ENCODE measurements at places on chromosomes 5 and 9.

- DNase-seq, result no peak
Observed at GRCh38 chr9:119839888-119840287, 470.7 kb upstream of the BRINP1 start.

- no peak for DNase-seq
Observed at GRCh38 chr5:175321927-175322532, 122.0 kb downstream of the DRD1 start.

DNA sequence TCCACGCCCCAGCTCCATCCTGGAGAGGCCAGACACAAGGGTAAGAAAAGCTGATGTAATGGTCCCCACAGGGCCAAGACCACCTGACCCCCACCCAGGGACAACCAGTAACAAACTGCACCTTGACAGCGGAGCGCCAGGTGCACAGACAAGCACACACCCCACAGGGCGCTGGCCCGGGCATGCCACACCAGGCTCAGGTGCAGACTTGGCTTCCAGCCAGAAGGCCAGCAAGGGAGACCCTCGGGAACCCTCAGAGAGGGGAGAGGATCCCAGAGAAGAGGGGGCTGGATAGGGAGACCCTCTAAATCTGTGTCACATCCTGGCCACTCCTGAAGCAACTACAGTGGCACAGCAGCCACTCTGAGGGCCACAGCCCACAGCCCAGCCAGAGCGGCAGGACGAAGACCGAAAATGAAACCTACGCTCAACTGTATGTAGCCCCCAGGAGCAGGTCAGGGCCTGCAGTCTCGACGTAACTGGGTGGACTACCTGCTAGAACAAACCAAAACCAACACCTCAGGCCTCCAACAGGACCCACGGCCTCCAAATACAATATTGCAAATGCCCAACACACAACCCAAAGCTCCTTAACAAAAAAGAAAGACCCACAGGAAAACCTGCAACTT is 18.5 kb downstream of the CAMSAP1 start:
- DNase-seq, result no peak

GRCh38 chr9:78371981-78372380 is 75.1 kb downstream of the PSAT1 start:
- DNase-seq, result no peak

DNA sequence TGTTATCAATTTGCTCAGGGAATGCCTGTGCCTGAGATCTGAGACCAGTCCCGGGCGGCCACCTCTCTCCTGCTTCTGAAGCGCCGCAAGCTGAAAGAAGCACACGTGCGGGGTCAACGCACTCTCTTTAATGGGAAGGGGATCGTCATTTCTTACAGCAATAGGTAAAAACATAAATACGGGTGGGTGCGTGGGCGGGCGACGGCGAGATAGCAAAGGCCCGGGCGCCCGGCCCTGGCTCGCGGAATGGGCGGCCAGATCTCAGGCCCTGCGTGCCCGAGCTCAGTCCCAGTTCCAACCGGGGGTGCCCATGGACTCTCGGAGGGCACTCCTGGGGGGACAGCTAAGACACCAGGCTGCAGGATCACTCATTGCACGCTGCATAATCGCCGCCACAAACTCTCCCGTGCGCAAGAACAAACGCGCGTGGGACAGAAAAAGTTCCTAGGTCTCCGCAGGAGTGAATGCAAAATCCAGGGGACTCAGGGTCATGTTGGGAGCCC is 3.0 kb downstream of the NKX2-5 start:
- no peak for DNase-seq
